Mucosa of descending colon (tissue), 3 donors: ENCODE measurements at places on chromosomes 13 and 19.
A peak's percentile ranks its signal among the peaks of the same experiment; 100 is the strongest.

- no peak for DNase-seq
These were observed 166.4 kb upstream of the SOX1 start for GRCh38 chr13:111900390-111901131.

DNA sequence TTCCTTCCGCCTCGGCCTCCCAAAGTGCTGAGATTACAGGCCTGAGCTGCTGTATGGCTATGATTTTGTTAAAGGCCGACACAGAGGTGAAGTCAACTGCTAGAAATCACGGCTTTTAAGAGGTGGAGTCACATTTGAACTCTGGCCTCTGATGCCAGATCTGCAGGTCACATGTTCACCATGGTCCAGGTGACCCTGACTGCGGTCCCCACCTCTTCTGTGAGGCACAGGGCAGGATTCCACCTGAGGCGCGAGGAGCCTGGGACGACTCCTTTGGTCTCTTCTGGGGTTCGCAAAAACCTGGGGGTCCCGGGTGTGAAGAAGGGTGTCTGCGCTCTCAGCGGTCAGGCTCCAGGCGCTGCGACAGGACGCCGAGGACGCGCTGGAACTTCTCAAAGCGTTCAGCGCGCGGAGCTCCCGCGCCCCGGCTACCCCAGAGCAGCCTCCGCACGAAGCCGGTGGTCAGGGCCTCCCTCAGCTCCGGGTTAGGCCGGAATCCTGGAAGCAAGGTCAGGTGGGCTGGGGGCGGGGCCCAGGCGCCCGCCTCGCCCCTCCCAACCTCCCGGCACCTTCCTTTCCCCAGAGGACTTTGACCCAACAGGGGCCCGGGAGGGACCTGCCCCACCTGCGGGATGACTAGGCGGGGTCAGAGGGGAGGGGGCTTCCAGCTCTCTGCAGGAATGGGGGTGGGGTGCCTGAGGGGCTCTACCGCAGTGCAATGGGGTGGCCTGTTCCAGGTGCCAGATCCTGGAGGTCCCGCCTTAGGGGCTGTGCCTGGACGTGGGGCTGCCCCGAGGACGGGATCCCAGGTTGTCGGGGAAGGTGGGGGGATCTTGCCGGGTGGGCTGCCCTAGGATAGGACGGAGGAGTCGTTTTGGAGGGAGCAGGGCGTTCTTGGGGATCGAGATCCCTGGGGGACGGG is 13.0 kb downstream of the TRIP10 start:
- DNase-seq = peak; percentile 89

- DNase-seq = no peak
These were observed 68.2 kb downstream of the LRCH1 start for GRCh38 chr13:46621133-46621532.

DNA sequence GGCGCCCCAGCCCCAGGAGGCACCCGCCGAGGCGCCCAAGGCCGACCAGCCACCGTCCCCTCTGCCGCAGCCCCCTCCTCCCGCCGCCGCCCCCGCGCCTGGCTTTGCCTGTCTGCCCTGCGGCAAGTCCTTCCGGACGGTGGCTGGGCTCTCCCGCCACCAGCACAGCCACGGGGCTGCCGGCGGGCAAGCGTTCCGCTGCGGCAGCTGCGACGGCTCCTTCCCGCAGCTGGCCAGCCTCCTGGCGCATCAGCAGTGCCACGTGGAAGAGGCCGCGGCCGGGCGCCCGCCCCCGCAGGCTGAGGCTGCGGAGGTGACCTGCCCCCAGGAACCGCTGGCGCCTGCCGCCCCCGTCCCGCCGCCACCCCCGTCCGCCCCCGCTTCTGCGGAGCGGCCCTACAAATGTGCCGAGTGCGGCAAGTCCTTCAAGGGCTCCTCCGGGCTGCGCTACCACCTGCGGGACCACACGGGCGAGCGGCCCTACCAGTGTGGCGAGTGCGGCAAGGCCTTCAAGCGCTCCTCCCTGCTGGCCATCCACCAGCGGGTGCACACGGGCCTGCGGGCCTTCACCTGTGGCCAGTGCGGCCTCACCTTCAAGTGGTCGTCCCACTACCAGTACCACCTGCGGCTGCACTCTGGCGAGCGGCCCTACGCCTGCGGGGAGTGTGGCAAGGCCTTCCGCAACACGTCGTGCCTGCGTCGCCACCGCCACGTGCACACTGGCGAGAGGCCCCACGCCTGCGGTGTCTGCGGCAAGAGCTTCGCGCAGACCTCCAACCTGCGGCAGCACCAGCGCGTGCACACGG is 2.6 kb upstream of the NAT14 start:
- peak; percentile 41 for DNase-seq

DNA sequence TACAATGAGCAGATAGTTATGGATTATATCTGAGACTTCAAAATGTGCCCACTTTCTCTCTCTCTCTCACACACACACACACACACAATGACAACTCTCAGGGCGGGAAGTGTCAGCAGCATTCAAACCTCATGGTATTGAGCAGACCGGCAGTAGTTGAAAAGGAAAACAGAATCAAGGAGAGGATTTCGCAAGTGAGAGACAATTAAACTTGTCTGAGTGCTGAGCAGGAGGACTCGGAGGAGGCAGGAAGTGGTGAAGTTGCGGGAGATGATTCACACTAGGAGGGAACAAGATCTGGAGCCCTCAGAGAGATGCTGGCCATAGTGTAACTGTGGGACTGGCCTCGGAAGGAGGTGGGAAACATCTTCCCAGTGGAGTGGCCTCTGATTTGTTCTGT is 353.1 kb downstream of the EFNB2 start:
- DNase-seq = no peak

DNA sequence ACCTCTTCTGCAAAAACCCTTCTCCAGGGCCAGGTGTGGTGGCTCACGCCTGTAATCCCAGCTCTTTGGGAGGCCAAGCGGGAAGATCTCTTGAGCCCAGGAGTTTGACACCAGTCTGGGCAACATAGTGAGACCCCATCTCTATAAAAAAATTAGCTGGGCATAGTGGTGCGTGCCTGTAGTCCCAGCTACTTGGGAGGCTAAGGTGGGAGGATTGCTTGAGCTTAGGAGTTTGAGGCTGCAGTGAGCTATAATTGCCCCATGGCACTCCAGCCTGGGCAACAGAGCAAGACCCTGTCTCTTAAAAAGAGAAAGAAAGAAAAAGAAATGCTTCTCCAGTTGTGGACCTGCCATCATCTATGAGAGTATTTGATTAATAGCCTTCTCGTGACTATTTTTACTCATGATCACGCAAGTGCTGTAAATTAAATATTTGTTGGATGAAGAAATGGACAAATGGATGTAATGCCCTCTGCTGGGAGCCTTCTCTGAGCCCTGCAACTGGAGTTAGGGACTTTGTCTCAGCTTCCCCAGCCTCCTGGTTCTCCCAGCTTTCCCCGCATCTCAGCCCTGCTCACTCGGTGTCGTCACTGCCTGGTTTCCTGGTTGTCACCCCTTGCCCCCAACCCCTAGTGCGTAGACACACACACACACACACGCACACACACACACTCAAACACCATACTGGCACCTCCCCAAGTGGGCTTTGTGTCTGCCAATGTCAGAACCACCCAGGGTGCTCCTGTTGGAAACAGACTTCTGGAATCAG is 12.2 kb downstream of the WIZ start:
- no peak for DNase-seq

- peak; percentile 93 for DNase-seq
These were observed 813 bp downstream of the ZNF296 start for GRCh38 chr19:45075301-45076028.

DNA sequence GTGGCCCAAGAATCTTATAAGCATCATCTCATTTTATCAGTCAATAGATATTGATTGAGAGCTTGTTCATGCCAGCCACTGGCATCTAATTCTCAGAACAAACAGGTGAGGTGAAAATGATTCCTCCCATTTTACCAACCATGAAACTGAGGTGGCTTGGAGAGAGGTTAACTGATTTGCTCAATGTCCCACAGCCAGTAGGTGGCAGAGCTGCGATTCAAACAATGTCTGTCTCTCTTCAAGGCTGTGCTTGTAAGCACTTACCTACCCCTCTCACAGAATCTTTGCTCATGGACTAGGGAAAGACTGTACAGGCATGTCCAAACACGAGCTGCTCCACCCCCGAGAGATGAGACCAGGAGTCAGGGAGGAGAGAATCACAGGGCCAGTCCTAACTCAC is 21.5 kb upstream of the GSX1 start:
- no peak for DNase-seq
